ENCODE measurements at places on chromosomes 2 and 18.

GRCh38 chr2:36455788-36456187 is 100.2 kb downstream of the CRIM1 start:
- DNase-seq, result no peak

GRCh38 chr2:168244318-168244717 is 3.1 kb downstream of the STK39 start:
- peak; percentile 53 for DNase-seq

GRCh38 chr18:3914109-3914508 is 464.1 kb downstream of the TGIF1 start:
- no peak for DNase-seq

DNA sequence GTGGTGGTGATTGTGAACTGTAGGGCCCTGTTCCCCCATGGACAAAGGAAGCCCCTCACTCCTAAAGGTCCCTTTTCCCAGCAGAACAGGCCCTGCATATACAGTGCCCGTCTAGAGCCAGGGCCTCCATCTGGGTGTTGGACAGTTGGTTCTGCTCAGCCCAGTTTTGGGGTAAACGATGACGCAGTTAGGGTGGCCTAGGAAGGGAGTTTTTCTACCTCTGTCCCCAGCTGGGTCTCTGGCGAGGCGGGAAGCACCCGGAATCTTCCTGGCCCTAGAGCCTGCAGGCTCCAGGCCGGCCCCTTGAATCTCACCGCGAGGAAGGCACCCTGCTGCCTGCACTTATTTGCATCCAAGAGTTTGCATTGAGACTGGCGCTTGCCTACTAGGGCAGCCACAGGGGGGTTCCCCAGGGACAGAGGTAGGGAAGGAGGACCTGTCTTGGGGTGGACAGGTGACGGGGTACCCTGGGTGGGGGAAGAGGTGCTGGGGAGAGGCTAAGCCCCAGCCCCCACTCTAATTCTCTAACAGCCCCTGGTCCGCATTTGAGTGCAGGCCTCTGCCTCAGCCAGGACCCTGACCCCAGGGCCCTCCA is 529 bp upstream of the MTA3 start:
- no peak for DNase-seq

DNA sequence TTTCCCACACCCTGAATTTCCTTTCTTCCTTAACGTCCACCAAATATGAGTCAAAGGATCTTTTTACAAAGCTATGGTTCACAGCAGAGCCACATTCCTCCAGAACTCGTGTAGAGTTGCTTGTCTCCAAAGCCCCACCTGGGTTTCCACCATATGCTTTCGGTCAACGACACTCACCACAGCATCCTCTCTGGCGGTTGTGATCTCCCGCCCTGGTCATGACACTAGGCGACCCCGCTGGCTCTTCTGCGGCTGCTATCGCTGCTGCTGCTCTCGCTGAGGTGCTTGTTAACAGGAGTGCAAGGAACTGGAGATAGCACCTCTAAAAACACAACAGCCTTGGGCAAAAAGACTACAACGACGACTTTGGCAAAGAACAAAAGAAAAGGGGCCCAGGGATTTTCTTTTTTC is 340 bp downstream of the SLC40A1 start:
- peak; percentile 17 for DNase-seq

DNA sequence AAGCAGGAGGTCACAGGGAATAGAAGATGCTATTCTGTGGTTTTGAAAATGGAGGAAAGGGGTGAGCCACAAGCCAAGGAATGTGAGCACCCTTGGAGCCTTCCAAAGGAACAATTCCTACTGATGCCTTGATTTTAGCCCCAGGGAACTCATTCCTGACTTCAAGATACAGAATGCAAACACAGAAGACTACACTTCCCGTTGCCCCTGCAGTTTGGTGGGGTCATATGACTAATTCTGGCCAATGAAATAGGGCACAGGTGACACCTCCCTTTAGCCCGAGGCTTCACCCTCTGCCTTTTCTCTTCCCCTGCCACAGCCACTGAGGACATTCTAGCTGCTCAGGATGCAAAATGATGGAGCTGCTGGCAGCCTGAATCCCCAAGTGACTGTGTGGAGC is 126.1 kb downstream of the INHBB start:
- no peak for DNase-seq

GRCh38 chr18:64134044-64134747 is 14.7 kb downstream of the LINC00305 start:
- no peak for DNase-seq

- no peak for DNase-seq
Measured at GRCh38 chr2:204977914-204978313, 432.6 kb downstream of the PARD3B start.

- no peak for DNase-seq
Measured at GRCh38 chr2:71788186-71788525, 334.8 kb downstream of the DYSF start.

GRCh38 chr2:53768242-53768542 is 588 bp downstream of the CHAC2 start:
- no peak for DNase-seq

DNA sequence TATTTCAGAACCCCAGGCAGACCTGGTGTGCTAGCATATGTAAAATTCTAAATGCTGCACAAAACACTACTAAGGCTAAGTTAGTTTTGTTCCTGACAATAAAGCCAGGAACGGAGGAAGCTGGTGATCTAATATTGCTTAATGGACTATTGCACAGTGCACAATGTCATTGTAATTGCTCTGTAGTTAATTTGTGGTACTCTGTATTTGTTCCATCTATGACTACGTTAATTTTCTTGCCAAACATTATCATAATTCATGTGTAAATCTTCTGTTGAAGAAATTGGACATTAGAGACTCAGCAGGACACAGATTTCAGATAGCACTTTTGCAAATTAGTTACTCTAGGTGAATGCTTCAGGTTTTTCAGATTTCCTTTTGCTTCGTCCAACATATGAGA is 232.3 kb downstream of the RIT2 start:
- no peak for DNase-seq

- no peak for DNase-seq
Measured at GRCh38 chr18:45571714-45572113, 43.6 kb upstream of the SLC14A2 start.

- DNase-seq, result peak; percentile 25
Measured at GRCh38 chr2:25204190-25204838, 35.9 kb upstream of the POMC start.

DNA sequence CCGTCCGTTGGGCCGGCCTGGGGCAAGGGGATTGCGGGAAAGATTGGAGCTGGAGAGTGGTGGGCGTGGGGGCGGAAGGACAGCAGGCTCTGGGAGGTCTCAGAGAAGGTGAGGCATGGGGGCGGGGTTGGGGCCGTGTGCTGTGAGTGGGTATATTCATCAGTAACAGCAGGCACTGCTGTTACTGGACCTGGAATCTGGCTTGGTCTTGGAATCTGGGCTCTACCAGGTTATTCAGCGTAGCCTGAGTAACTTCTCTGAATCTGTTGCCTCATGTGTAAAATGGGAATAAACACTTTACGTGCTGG is 435 bp downstream of the RNF181 start:
- no peak for DNase-seq

- DNase-seq, result no peak
Measured at GRCh38 chr2:49306925-49307324, 152.6 kb upstream of the FSHR start.

DNA sequence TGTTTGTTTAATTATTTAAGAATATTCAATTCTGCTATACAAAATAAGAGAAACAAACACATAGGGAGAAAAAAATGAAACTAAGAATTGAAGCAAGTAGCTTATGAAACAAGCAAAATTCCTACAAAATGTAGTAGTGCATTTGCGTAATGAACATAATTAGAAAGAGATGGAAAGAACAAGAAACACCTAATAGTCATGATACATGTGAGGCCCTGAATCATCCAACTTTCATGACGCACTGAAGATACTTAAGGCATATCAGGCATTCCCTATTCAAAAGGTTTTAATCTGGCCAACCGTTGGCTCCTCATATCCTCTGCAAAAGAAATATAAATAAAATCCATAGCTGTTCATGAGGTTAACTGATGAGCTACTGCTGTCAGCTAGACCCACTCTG is 14.5 kb upstream of the NAB1 start:
- DNase-seq, result no peak

DNA sequence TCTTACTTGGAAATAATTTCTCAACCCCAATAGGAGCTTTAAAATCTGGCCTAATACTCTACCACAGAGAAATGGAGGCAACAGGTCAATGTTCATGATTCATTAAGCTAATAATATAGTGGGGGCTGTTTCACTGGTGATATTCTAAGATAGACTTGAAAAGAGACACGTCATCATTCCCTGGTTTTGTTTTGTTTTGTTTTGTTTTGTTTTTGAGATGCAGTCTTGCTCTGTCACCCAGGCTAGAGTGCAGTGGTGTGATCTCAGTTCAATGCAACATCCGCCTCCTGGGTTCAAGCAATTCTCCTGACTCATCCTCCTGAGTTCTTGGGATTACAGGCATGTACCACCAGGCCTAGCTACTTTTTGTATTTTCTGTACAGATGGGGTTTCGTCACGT is 37.5 kb upstream of the SOS1 start:
- no peak for DNase-seq

GRCh38 chr2:17976871-17977746 is 98.6 kb downstream of the KCNS3 start:
- DNase-seq, result no peak

GRCh38 chr2:239259173-239259572 is 141.6 kb downstream of the HDAC4 start:
- no peak for DNase-seq

DNA sequence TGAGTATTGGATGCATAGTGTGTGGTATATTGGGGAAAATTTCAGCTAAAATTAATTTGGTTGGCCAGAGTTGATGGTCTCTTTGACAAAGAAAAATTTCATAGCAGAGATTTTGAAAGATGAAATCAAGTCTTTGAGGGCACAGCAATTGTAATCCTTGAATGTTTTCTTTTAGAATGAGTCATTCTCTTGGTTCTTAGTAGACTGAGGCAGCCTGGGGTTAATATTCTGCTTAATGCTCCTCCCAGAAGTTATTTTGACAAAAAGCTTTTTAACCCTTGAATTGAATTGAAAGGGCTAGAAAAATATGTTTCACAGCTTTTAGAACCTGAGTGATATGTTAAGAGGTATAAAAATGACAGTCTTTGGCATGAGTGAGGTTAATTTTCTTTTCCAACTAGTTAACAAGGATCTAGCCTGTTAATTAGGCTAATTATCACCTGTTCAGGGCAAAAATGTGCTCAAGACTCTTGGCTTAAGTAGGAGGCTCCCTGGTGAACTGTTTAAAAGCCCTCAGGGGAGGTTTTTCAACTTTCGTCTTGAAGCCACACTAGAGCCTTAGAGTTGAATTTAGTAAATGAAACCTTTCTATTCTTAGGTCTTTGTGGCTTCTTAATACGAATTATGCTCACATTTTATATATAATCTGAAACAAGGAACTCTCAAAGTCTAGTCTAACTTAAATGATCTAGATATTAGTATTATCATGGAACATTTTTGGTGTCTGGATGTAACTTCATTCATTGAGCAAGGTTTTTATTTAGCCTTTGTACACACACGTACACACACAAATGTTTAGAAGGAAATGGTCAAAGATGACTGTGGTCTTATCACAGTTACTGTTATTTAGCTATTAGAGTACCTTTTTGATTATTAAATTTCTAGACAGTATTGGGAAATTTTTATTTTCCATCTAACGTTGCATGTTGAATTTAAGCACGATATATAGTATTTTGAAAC is 272.5 kb downstream of the ZNF407 start:
- DNase-seq, result no peak

DNA sequence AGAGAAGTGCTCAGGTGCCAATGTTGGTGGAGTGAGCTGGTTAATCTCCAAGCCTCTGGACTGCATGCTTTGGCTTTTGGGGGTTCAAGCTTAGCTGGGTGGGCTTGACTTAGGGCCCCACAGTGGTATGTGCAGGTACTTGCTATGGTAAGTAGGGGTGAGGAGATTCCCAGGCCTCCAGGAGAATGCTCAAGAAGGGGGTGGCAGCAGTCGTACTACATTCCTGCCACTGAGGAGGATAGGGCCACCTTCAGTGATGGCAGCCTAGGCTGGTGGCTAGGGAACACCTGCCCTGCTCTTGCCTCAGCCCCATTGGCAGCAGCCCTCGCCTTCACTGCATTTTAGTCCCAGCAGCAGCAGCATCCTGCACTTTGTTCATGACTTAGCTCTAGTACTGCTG is 55.6 kb upstream of the MYL1 start:
- no peak for DNase-seq

DNA sequence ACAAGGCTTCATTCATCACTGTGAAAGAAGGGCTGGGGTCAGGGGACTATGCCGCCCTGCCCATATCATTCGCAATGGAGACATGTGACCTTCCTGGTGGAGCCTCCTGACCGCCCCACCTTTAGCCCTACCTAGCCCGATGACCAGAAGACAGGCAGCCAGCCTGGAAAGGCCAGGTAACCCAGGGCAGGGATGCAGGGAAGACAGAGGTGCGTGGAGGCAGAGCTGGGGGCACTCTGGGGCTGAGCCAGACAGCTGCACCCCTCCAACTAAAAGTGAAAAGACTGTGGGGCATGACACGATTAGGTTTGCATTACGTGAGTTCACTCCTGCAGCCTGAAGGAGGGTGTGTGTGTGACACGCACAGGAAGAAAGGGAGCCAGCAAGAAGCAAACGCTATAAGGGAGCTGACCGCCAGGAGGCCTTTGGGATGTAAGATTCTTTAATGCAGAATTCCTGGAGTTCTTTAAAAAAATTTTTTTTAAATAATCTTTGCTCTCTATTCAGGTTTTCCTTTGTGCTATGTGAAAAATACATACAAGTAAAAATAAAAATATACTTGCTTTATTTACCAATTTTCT is 3.7 kb upstream of the HES6 start:
- DNase-seq, result no peak

DNA sequence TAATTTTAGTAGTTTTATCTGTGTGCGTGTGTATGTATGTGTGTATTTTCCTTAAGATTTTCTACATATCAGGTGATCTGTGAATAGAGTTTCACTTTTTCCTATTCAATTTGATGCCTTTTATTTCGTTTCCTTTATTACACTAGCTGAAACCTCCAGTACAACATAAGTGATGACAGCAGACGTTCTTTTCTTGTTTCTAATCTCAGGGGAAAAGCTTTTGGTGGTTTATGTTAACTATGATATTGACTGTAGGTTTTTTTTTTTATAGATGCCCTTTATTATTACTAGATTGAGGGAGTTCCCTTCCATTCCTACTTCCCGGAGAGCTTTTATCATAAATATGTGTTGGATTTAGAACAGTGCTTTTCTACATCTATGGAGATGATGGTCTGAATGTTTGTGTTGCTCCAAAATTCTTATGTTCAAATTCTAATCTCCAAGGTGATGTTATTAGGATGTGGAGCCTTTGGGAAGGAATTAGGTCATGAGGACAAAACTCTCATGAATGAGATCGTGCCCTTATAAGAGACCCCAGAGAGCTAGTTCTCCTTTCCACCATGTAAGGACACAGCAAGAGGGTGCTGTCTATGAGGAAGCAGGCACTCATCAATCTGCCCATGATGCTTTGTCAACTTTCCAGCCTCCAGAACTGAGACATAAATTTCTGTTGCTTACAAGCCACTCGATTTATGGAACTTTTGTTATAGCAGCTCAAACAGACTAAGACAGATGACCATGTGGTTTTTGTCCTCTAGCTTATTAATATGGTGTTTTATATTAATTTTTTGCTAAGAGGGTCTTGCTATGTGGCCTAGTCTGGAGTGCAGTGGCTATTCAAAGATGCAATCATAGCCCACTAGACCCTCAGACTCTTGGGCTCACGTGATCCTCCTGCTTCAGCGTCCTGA is 5.9 kb upstream of the RHBDD1 start:
- no peak for DNase-seq

Data from activated naive CD4-positive, alpha-beta T cell treated with Interleukin-2 at 50 U/mL for 16 hours (primary cell).